Fibroblast of lung (primary cell): ENCODE measurements at places on chromosomes 1 and 21. TPM values are rescaled to one million over a fixed set of nuclear protein-coding genes. Genes with fewer than 3 reads are reported as not detected.

Gene SLC22A15
- total RNA-seq, result 11.3 and 21.0 TPM in 2 replicates

Gene RNF186
- not detected in 2 replicates for total RNA-seq

Gene KRTAP11-1
- total RNA-seq, result not detected in 2 replicates

Gene TRIM46
- total RNA-seq, result 3.1 and 4.0 TPM in 2 replicates

Gene GBP3
- 44.9 and 46.0 TPM in 2 replicates for total RNA-seq

Gene SMCP
- 0.17 TPM in 1 of 2 replicates, not detected in the other for total RNA-seq

Gene SPRR2F
- total RNA-seq, result not detected in 2 replicates

Gene NBPF11
- 6.9 and 8.8 TPM in 2 replicates for total RNA-seq

Gene CCDC190
- total RNA-seq, result not detected in 2 replicates
